ENCODE measurements at places on chromosomes 3 and 15.
A peak's percentile ranks its signal among the peaks of the same experiment; 100 is the strongest.

DNA sequence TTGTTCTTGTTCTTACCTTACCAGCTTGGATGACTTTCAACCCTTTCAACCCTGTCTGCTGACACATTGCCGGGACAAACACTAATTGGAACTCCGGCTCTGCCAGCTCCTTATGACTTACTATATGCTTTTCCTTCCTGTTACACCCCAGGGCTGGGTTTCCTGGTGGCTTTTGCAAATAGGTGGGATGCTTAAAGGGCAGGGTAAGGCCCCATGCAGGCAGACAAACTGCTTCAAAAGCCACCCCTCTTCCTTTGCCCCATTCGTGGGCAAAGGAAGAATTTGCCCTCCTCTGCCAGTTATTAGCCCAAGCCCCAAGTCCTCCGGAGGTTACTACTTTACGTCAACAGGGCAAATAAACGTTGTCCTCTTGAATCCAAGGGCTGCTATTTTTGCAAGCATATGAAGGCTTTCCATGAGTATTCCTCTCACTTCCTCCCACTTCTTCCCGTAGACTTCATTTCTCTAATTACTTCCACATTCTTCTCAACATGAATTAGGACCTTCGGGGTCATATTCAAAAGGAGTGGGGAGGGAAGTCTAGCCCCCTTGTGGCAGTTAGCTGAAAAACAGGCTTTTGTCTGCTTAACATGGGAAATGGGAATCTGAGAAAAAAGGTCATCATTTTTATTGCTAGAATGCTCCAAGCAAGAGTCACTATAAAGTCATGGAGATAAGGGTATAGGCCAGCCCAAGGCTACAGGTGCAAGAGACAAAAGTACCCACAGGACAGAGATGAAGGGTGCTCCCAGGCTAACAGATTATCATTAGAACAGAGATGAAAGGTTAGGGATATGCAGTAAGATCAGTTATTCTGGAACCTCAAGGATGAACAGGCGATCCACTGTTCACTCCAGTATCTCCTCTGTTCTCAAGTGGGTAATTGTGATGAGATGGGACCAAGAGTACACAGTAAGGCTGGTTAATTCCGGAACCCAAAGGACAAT, 56.3 kb upstream of the FSTL1 start:
- DNase-seq, result no peak
- H3K4me1 ChIP-seq, result no peaks in the 10 kb centered on the region
- no peaks in the 10 kb centered on the region for H3K36me3 ChIP-seq
- no peak overlapping the region for H3K27ac ChIP-seq

- H3K4me1 ChIP-seq, result peaks cover 46% of the 10 kb centered on the region
- H3K4me3 ChIP-seq, result peak overlapping the region; percentile 43
- peaks cover 97% of the 10 kb centered on the region for H3K27me3 ChIP-seq
- H3K36me3 ChIP-seq, result no peaks in the 10 kb centered on the region
- DNase-seq, result peak; percentile 53
These were observed 288.6 kb downstream of the UACA start for GRCh38 chr15:70474471-70475406.

DNA sequence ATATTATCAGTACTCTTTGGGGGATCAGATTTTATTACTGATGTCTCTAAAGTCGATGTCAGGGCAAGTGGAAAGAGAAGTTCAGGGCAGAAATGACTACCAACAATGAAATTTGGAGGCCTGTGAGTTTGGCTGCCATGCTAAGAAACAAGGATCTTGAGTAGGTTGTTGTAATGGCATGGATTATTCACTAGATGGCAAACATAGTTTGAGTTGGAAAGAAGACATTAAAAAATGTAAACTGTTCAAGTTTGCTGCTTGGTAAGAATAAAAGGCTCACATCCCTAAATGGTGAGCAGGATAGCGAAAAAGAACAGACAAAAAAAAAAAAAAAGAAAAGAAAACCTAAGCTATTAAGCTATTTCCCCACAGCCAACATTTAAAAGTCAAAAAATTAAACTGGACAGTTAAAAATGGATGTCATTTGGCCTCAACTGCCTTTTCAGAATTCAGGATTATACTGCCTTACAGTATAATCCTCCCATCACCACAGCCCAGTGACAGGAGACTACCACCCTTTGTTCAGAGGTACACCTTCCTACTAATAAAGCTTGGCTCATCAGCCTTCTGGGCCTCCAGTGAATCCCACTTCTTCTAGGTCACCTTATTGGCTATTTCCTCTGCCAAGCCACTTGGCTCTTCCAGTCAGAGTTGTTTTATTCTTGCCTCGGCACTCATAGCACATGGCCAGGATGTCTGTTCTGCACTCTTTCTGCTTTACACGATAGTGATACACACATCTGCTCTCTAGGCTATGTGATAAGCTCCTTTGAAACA, 163.7 kb downstream of the PLD1 start:
- no peaks in the 10 kb centered on the region for H3K4me1 ChIP-seq
- no peak overlapping the region for H3K4me3 ChIP-seq
- DNase-seq, result no peak
- H3K36me3 ChIP-seq, result no peaks in the 10 kb centered on the region
- no peaks in the 10 kb centered on the region for H3K27me3 ChIP-seq
- no peak overlapping the region for H3K27ac ChIP-seq

DNA sequence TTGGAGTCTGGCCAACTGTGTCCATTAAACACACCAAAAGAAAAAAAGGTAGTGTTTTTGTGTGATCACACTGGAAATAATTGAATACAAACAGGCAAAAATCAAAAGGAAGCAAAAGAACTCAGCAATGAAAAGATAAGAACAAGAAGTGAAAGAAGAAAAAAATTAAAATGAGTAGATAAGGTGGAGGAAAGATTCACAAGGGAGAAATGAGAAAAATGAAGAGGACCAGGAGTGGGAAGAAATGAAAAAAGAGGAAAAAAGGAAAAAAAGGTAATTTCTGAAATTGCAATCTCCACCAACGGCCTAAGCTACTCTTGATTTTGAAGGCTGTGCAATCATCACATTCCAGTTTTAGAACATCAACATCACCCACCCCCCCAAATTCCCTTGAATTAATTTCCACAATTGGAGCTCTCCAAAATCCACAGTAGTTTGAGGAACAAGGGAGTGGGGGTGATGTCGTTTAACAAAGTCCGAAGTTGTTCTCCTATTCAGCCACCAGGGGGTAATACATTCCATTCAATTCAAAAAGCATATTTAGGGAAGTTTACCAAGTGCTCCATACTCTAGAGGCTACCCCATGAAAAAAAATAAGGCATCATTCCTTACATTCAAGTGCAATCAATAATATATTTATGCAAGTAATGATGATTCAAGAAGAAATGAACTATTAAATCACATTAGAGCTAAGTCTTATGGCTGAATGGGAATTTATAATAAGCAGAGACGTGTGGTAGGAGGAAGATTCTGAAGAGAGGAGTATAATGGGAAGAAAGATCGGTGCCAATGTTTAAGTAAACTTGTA, 37.4 kb downstream of the ZNF860 start:
- H3K36me3 ChIP-seq, result no peaks in the 10 kb centered on the region
- no peak overlapping the region for H3K27ac ChIP-seq
- no peak overlapping the region for H3K4me3 ChIP-seq
- H3K4me1 ChIP-seq, result no peaks in the 10 kb centered on the region
- peaks cover 10% of the 10 kb centered on the region for H3K27me3 ChIP-seq
- no peak for DNase-seq

DNA sequence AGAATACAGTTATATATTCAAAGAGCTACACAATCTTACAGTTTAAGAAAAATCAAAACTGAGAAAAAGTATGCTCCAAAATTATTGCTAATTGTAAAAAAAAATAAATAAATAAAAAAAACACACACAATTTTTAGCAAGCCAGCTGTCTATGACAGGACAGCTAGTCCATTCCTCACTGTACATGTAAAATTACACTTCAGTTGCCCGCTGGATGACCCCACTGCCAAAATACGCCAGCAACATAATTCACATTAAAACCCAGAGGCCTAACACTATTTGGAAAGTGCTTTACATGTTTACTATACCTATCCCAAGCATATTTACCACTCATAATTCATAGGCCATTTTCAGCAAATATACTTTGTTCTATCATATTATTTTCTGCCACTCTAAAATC, 5.8 kb downstream of the MYO9A start:
- peaks cover 17% of the 10 kb centered on the region for H3K4me1 ChIP-seq
- no peak overlapping the region for H3K27ac ChIP-seq
- H3K4me3 ChIP-seq, result no peak overlapping the region
- DNase-seq, result no peak

Data from activated naive CD4-positive, alpha-beta T cell treated with anti-CD3 and anti-CD28 coated beads, Interleukin-2, amount 10 ng/mL, durations not matched to agents 7 days and 5 days (primary cell).